H9 (cell line): ENCODE measurements at places on chromosomes 7 and 10. TPM values are rescaled to one million over a fixed set of nuclear protein-coding genes. Genes with fewer than 3 reads are reported as not detected.

Gene MMP21
- total RNA-seq: not detected in 2 replicates

Gene NKX2-3
- total RNA-seq: not detected in 2 replicates

Gene JCAD
- total RNA-seq: 0.66 and 0.77 TPM in 2 replicates

Gene ZNF503
- total RNA-seq: 0.09 and 0.13 TPM in 2 replicates

Gene CTAGE8
- 4.9 and 5.1 TPM in 2 replicates for total RNA-seq

Gene MSMB
- total RNA-seq: not detected in 2 replicates

Gene ERVW-1
- 0.09 TPM in 1 of 2 replicates, not detected in the other for total RNA-seq

Gene NUPR2
- total RNA-seq: not detected in 2 replicates

Gene EXOSC1
- total RNA-seq: 60.3 and 66.4 TPM in 2 replicates

Gene TEX47
- not detected in 2 replicates for total RNA-seq

Gene OR2A12
- total RNA-seq: not detected in 2 replicates

Gene NPFFR1
- not detected in 2 replicates for total RNA-seq

Gene UTF1
- 31.5 and 38.6 TPM in 2 replicates for total RNA-seq

Gene CYP2C8
- 0.26 TPM in 1 of 2 replicates, not detected in the other for total RNA-seq

Gene SLC18A3
- not detected in 2 replicates for total RNA-seq

Gene H2AZ2
- total RNA-seq: 208 TPM in 2 replicates

Gene MCMBP
- total RNA-seq: 87.1 and 90.2 TPM in 2 replicates

Gene TMEM184A
- total RNA-seq: 1.3 and 1.5 TPM in 2 replicates

Gene CACNA2D1
- 29.9 and 36.2 TPM in 2 replicates for total RNA-seq

Gene MAGI2
- total RNA-seq: 14.3 and 14.7 TPM in 2 replicates

Gene LRRD1
- total RNA-seq: not detected in 2 replicates

Gene C10orf53
- total RNA-seq: not detected in 2 replicates

Gene DGKI
- total RNA-seq: 0.55 and 0.77 TPM in 2 replicates

Gene JAKMIP3
- total RNA-seq: 0.50 and 0.55 TPM in 2 replicates

Gene STK17A
- 9.3 and 9.8 TPM in 2 replicates for total RNA-seq

Gene LMOD2
- not detected in 2 replicates for total RNA-seq

Gene AKR1C2
- 0.74 and 0.83 TPM in 2 replicates for total RNA-seq

Gene FAM131B
- total RNA-seq: 17.3 and 18.5 TPM in 2 replicates

Gene AZGP1
- 0.24 TPM in 1 of 2 replicates, not detected in the other for total RNA-seq

Gene ASB4
- not detected in 2 replicates for total RNA-seq

Gene SPDYE2
- total RNA-seq: not detected in 2 replicates

Gene BTBD16
- total RNA-seq: not detected in 2 replicates

Gene UCN3
- total RNA-seq: not detected in 2 replicates

Gene GPC2
- 39.5 and 45.2 TPM in 2 replicates for total RNA-seq

Gene PPP1R17
- total RNA-seq: 1.2 and 1.7 TPM in 2 replicates

Gene PRPS1L1
- not detected in 2 replicates for total RNA-seq

Gene TMEM225B
- total RNA-seq: 0.44 TPM in 1 of 2 replicates, not detected in the other

Gene ZNF107
- total RNA-seq: 23.3 and 24.7 TPM in 2 replicates

Gene TEX36
- total RNA-seq: not detected in 2 replicates

Gene NKX1-2
- 14.9 and 15.3 TPM in 2 replicates for total RNA-seq

Gene TAS2R3
- total RNA-seq: 0.88 and 1.2 TPM in 2 replicates

Gene PNLIPRP2
- total RNA-seq: 0.24 and 0.26 TPM in 2 replicates

Gene NOS3
- total RNA-seq: 4.5 and 4.7 TPM in 2 replicates

Gene HTR5A
- total RNA-seq: not detected in 2 replicates

Gene OR13A1
- 0.13 and 0.15 TPM in 2 replicates for total RNA-seq
